ENCODE measurements at places on chromosomes 5 and 9. TPM values are rescaled to one million over a fixed set of nuclear protein-coding genes. Genes with fewer than 3 reads are reported as not detected.

DNA sequence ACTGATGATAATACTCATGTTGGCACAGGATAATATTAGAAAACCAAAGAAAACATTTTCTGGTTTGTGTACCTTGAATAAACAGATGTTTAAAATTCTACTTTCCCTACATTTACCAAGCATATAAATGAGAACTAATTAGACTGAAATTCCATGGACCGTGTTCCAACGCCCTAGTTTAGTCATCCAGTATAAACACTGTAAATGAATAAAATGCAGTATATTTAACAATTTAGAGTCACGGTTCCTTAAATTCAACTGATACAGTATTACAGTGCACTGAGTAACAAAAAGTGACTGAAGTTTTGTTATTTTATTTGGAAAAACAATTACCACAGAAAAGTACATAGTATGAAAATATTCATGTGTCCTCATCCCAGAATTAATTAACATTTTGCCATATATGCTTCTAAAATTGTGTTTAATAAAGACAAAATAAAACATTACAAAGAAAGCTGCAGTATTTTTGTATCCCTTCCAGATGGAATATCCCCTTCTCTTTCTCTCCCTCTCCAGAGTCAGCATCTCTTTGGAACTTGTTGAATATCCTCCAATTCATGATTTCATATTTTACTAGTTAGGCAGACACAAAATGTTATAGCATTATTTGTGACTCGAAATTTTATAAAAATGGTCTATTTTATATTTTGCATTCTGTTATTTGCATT lies 112.5 kb downstream of the HMHB1 start:
- DNase-seq, result peak; percentile 23

DNA sequence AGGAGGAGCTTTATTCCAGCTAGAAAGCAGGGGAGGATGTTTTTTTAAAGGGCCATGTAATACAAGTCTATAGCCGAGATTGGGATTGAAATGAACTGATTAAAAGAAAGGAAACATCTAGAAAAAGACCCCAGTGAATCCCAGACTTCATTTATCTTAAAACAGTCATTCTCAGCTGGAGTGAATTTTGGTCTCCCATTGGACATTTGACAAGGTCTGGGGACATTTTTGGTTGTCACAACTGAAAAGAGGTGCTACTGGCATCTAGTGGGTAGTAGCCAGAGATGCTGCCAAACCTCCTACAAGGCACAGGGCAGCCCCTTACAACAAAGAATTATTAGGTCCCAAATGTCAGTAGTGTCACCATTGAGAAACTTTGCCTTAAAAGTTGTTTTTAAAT lies 16.3 kb upstream of the SPINK4 start:
- no peak for DNase-seq

- DNase-seq, result peak; percentile 77
These were observed 3.8 kb upstream of the ATP6V0E1 start for GRCh38 chr5:172979778-172980177.

GRCh38 chr9:72022841-72023240 lies 37.6 kb downstream of the C9orf57 start:
- DNase-seq, result peak; percentile 93

DNA sequence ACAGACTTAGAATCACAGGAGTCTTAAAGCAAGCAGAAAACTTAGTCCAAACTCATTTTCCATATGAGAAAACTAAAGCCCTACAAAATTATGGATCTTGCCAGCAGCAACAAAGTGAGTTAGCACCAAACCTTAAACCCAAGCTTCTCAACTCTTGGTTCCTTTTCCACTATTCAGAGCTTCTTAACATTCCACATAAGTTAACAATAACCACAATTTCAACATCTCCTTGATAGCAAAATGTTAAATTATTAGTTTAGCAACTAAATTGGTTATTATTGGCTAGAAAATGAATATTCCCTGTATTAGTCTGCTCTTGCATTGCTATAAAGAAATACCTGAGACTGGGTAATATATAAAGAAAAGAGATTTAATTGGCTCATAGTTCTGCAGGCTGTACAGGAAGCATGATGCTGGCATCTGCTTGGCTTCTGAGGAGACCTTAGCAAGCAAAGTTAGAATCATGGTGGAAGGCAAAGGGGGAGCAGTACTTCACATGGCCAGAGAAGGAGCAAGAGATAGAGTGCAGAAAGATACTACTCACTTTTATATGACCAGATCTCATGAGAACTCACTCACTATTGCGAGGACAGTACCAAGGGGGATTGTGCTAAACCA lies 26.2 kb upstream of the ARSB start:
- DNase-seq, result peak; percentile 77

- no peak for DNase-seq
These were observed 216.9 kb downstream of the DEPDC1B start for GRCh38 chr5:60483050-60483449.

- peak; percentile 8 for DNase-seq
These were observed 33.5 kb downstream of the CSNK1G3 start for GRCh38 chr5:123545506-123545905.

DNA sequence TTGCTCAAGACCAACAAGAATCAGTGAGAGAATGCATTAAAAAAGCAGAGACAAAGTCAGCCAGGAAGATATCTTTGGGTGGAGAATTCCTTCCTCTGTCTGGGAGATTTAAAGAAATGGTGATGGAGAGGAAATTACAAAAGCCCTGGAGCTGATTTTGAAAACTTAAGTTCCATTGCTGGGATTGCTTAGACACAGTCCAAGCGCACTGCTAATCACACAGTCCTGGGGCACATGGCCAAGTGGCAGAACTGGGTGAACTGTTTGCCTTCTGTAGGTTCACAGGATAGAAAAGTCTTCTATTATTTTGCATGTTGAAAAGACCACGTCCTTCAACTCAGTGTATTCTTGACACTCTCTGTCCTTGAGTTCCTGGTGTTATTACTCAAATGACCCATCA lies 284.9 kb upstream of the FBXL7 start:
- DNase-seq, result no peak

DNA sequence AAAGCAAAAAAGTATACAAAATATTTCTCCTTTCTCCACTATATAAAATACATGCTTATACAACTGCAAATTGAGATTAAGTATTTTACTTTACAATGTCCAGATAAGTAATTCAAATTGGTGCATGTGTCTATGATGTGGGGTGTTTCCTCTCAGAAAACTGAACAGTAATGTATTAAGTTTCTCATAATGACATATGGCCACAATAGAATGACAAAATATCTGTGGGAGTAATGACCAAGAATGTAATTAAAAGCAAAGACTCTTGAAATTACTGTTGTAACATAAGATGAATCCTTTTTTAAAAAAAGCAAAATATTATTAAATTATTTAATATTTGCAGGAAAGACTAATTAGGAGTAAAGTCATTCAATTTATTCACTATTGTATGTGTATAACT lies 155.1 kb downstream of the RFX3 start:
- DNase-seq, result no peak

GRCh38 chr9:125805057-125805456 lies 57.9 kb downstream of the PBX3 start:
- DNase-seq, result peak; percentile 67

GRCh38 chr5:6868575-6869215 lies 155.5 kb downstream of the TENT4A start:
- DNase-seq, result no peak

FBN2 gene
- total RNA-seq, result 191 TPM

GRCh38 chr5:130280528-130281217 lies 376.4 kb downstream of the CHSY3 start:
- no peak for DNase-seq

GCNT1 gene
- 25.4 TPM for total RNA-seq

DNA sequence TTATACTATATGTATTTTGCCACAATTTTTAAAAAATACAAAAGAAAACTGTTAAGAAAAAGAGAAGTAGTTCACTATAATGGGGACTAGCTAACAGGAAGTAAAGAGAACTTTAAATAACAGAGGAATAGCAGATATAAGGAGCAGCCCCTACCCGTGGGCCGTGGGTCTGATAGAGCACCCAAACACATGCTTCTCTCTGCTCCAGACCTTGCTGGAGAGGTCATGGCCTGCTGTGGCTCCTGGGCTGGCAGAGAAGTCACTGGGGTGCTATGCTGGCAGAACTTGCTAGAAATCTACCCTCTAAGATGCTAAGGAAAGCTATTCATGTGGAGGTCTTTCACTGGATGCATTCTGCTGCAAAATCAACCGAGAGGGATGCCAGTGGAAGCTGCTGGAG lies 10.0 kb upstream of the TNFAIP8 start:
- DNase-seq, result no peak

- no peak for DNase-seq
These were observed 69.7 kb downstream of the WNK2 start for GRCh38 chr9:93253633-93254032.

IL33 gene
- not detected for total RNA-seq

DNA sequence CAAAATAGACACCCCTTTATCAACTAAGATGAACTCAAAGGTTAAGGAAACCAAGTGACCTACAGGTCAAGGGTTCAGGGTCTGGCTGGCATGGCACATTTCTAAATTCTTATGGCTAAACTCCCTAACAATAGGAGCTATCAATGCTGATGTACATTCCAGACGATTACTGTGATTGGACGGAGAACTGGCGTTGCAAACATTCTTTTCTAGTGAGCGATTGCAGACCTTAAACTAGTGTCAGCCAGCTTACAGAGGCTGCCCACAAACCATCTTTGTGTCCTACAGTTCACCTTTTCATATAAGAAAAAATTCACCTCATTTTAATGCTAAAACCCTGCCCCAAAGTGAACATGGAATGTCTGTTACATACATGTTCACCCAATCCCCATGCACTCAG lies 382.9 kb downstream of the MAT2B start:
- no peak for DNase-seq

FAM78A gene
- total RNA-seq, result 0.33 TPM

DNA sequence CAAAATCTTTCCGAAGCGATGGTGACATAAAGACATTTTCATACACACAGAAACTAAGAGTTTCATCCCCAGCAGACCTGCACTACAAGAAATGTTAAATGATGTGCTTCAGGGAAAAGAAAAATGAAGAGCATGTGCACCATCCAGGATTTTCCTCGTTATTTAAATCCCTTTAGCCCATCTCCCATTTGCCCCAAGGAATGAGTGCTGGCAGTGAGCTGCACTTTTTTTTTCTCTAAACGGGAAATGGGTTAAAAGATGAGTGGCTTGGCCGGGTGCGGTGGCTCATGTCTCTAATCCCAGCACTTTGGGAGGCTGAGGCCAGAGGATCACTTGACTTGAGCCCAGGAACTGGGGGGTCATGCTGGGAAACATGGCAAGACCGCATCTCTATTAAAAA lies 6.8 kb upstream of the LRRC14B start:
- peak; percentile 22 for DNase-seq

- DNase-seq, result no peak
These were observed 319.2 kb downstream of the GADD45G start for GRCh38 chr9:89923961-89924504.

GRCh38 chr9:86902991-86903733 lies 44.1 kb downstream of the GAS1 start:
- no peak for DNase-seq

DNA sequence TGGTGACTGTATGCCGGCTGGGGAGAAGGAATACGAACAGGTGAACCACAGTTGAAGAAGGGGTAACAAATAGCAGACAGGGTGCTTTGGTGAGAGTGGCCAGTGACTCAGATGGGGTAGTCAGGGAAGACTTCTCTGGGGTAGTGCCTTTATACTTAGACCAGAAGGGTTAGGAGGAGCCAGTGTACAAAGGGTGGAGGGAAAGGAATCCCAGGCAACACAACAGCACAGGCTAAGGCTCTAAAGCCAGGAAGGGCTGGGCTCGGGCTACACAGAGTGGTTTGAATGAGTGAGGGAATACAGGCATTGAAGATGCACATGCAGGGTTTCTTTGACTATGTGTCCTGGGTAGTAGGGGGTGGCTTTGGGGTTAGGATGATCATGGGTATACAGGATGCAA lies 70.6 kb upstream of the CXCL14 start:
- no peak for DNase-seq

PCDHGB5 gene
- 8.8 TPM for total RNA-seq

DNA sequence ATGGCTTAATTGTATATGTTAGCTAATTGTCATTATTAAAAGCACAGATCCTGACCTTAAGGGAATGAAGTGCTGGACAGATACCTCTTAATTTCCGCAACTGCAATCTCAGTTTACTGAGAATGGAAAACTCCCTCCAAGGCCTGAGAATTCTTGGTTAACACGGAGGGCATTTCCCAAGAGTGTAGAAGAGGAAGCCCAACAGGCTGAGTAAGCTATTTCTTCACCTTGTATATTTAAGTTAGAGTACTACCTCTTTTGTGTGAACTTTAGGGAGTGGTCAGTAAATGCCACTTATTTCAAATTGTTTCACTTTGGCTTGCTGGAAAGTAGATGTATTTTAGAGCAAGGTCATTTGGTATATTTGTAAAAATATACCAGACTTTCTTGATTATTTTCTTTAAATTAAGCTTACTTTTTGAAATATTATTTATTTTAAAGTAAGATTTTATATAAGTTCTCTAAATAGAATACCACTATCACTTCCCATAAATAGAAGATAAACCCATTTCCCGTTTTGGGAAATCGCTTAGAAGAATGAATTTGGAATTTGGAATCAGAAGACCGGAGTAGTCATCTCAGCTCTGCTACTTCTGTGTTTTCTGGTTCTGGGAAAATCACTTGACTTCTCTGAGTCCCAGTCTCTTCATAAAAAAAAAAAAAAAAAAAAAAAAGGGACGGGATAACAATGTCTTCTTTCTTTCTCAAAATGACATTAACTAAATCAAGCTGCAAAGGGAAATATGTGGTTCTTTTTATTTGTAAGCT lies 26.0 kb upstream of the C9orf72 start:
- DNase-seq, result no peak

PCDHGB6 gene
- 1.1 TPM for total RNA-seq

PCDHB3 gene
- 0.49 TPM for total RNA-seq

PSAT1 gene
- total RNA-seq, result 62.2 TPM

DNA sequence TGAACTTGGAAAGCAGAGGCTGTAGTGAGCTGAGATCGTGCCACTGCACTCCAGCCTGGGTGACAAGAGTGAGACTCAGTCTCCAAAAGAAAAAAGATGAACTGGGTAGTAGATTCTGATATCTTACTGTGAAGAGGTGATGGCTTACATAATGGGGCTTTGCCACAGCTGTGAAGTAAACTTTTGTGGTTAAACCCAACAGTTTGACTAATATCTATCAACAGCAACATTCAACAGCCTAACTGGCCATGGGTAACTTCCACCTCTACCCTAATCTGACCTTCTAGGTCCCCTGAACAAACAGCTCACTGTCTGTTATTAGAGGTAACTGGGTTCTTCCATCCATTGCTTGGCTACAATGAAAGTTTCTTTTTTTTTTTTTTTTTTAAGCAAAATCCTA lies 52.1 kb downstream of the TLE1 start:
- no peak for DNase-seq

FBXO10 gene
- total RNA-seq, result 9.4 TPM

Data from HFFc6 (cell line).